CD4-positive, alpha-beta T cell treated with Interleukin-6 at 100 ng/mL for 8 hours (primary cell): ENCODE measurements at places on chromosomes 3 and 15.

DNA sequence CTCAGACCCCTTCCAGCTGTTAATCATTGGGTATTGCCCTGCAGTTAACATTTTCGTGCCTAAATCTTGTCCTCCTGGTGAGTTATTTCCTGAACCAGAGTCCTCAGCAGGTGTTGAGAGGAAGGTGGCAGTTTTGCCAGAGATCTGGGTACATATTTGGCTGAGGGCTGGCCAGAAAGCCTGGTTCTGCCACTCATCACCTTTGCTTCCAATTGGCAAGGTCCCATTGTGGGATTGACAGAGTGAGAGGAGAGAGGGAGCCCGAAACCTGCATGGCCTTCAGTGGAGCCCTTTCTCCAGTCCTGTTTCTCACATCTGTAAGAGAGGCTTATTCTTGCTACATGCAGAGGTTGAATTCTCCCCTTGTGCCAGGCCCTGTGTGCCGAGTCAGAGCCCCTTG lies 8.9 kb upstream of the TKT start:
- no peak for DNase-seq

- DNase-seq, result no peak
These were observed 93.1 kb downstream of the TUSC7 start for GRCh38 chr3:116802651-116803050.

DNA sequence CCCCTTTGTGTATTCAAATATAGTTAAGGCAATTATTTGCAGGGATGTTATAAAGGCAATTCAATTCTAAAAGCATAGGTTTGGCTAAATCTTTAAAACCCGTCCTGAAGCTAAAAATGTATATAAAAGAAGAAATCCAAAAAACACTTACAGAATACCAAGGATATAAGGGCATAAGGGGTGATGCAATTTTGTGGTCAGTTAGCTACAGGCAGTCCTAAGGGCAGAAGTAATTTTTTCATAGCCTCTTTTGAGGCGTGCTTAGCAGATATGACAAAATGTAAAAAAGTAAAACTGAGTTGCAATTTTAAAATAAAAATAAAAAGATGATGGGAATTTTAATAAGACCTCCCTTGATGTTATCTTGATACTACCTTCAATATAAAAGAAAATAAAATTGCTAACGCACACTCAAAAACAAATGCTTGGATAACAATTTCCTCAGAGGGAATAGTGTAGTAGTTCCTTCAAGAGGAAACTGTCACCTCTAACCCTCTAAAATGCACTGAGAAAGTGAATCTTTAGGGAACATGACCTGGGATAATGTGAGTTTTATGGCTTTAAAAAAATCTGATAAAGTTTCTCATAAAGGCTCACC lies 104.2 kb downstream of the MYH15 start:
- DNase-seq, result no peak

DNA sequence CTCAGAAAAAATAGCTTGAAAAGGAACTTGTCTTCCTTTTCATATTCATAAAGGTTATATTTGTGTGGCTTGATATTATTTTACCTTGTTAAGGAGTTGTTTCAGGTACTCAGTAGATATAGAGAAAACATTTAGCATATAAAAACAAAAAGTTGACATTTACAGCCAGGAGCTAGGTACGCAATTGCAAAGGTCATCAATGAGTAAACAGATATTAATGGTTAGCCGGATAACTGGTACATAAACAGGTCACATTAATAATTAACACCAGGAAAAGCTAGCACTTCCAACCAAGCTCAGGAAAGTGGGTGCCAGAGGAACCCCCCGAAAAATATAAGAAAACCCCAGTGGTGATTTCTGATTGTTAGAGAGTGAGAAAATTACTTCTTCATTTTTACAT lies 146.6 kb upstream of the NR2F2 start:
- no peak for DNase-seq

- DNase-seq, result peak; percentile 100
These were observed 345 bp upstream of the CDV3 start for GRCh38 chr3:133573054-133573628.

- DNase-seq, result no peak
These were observed 34.9 kb downstream of the FLNB start for GRCh38 chr3:58042947-58043707.

- DNase-seq, result peak; percentile 64
These were observed 14.2 kb downstream of the ZNF80 start for GRCh38 chr3:114223143-114223542.

- no peak for DNase-seq
These were observed 35.6 kb downstream of the SNAPC5 start for GRCh38 chr15:66461917-66462316.

DNA sequence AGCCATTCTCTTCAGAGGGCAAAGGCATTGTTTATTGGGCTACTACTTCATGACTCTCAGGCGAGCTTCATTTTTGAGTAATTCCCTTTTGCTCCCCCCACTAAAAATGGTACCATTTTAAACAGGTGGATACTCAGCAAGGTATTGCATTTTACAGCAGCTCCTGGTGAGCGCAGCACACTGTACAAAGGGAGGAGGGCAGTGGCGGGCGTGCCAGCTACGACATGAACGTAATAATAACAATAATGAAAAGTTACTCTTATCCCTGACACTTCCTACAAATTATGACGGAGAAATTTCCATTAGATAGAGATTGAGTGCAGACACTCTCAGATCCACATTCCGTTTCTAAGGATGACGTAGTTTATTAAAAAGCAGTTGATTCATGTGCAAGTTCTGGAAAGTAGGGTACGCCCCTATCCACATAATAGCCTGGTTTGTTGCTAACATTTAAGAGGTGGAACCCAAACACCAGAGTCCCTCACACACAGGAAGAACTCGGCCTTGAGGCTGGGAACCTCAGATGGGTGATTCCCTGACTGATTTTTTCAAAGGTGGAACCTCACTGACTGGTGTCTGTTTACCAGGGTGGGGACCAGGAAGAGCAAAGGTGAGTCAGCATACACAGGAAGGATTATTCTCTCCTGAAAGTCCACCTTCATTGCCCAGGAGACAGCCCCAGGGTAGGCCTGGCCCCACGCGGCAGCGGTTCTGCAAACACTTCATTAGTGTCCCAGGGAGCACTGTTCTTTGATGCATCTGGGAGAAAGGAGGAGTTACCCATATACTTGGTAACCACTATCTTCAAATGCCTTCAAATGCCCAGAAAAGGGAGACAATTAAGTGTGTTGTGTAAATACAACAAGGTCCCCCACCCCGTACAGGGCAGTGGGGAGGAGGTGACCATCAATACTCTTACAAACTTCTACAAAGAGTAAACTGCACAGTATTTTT lies 69.9 kb downstream of the LDHAL6B start:
- DNase-seq, result no peak

DNA sequence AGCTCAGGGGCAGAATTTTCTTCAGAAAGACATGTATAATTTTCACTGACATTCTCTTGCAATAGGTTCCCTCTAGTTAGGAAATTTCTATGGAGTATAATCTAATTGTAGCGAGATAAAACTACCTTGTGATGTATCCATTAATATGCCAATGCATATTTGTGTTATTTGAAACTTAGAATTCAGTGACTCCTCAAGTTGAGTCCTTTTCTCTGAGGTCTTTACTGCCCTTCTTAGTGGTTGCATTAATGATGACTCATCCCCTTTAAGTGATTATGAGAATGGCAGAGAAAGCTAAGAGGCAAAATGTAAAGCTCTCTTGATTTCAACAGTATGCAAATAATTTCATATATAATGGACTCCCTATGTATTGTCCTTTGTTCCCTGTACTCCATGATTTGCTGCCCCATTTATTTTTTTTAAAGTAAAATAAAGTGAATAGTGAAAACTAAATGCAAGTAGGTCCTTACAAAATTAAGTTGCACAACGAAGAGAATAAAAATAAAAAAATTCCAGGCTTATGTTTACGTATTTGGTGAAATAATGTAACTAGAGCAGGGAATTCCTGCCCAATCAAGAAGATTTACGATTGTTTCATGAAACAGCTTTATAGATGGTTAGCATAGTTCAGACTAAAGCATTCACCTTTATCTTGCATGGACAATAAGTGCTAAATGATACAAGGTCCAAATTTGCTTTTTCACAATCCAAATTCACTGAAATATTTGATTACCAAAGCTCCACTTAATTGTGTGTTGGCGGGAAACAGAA lies 78.1 kb downstream of the ZPLD1 start:
- no peak for DNase-seq

DNA sequence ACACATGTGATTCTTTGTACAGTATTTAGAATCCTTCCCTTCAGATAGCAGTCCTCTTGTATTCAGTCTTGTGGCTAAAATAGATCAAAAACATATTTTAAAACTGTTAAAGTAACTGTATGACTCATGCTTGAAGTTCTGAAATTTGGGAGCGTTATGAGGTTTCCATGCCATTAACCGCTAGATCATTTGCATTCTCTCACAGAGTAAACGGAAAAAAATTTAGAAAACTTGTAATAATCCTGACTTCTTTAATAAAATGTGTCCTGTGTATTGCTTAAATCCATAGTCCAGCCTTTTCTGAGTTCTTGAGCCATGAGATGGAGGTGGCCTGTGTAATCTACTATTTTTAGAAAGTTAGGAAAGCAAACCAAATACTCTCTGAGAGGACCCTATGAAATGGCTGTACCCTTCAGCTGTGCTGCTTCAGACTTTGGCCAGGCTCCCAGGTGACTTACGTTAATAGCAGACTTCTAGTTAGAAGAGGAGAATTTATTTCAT lies 33.8 kb downstream of the MBNL1 start:
- DNase-seq, result no peak

GRCh38 chr3:194816748-194817591 lies 131.3 kb downstream of the FAM43A start:
- DNase-seq, result no peak

GRCh38 chr3:69972672-69973071 lies 26.9 kb upstream of the SAMMSON start:
- no peak for DNase-seq

GRCh38 chr15:73485372-73485771 lies 42.4 kb downstream of the REC114 start:
- DNase-seq, result no peak

GRCh38 chr15:71093054-71094024 lies 21.9 kb upstream of the THSD4 start:
- DNase-seq, result no peak

DNA sequence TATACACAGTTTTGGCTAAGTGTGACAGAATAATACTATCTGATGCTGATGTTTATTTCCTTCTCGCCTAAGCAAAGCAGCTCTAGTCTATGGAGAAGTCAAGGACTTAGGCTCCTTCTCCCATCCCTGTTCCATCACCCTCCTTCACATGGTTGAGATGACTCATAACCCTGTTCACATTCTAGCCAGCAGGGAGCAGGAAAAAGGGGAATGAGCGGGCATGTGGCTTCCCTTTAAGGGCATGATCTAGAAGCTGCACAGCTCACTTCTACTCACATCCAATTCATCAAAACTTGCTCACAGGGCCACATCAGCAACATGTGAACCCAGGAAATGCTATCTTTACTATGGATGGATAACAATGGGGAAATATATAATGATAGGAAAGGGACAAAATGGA lies 40.9 kb downstream of the CBLB start:
- DNase-seq, result no peak

GRCh38 chr3:105915524-105915923 lies 46.7 kb upstream of the CBLB start:
- DNase-seq, result no peak

DNA sequence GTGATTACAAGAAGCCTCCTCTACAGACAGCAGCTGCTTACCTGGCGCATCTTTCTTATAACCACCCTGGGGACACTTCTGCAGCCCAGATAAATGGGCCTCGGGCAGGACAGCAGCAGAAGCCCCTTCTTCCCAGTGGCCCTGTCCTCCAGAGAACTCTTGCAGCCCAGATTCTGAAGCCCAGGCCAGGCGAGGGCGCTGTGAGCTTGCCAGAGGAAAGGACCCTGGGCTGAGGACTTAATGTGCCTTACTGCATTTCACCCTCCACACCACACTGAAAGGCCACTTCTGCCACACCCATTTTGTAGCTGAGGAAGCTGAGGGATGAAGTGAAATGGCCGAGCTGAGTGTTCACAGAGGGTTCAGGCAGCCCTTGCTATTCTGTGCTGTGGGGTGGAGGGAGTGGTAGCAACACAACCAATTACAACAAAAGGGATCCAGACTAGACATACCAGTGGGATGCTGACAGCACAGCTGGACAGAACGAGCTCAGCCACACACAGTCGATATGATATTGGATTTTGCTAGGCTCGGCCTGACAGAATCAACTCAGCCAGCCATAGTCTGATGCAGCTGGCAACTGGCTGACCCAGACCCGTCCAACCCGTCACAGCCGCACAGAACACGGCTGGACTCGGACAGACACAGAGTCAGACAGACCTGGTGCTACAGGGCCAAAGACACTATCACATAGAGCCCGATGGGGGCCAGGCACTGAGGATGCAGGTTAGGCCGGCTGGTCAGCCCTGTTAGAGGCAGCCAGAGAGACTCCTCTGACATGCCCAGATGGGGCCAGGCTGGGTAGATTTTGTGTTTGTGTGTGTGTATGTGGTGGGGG lies 7.3 kb downstream of the ACOX2 start:
- DNase-seq, result no peak
